ENCODE measurements at places on chromosomes 3 and 15. TPM values are rescaled to one million over a fixed set of nuclear protein-coding genes. Genes with fewer than 3 reads are reported as not detected.

MUC20 gene
- under 0.01 TPM for total RNA-seq

EFCC1 gene
- 11.5 TPM for total RNA-seq

TOPAZ1 gene
- total RNA-seq: not detected

GAP43 gene
- not detected for total RNA-seq

PCOLCE2 gene
- total RNA-seq: not detected

TRPM1 gene
- total RNA-seq: not detected

HDC gene
- not detected for total RNA-seq

RPSA gene
- total RNA-seq: 1,430 TPM

ECE2 gene
- not detected for total RNA-seq

NOX5 gene
- not detected for total RNA-seq

TGFBR2 gene
- total RNA-seq: 425 TPM

BCL2A1 gene
- not detected for total RNA-seq

C2CD4B gene
- 45.6 TPM for total RNA-seq

ISLR gene
- total RNA-seq: not detected

VPS39 gene
- 24.0 TPM for total RNA-seq

MELTF gene
- 0.40 TPM for total RNA-seq

SMCO1 gene
- not detected for total RNA-seq

CCDC66 gene
- total RNA-seq: 6.3 TPM

OSTN gene
- total RNA-seq: not detected

ZDHHC19 gene
- not detected for total RNA-seq

FOXB1 gene
- not detected for total RNA-seq
